Activated naive CD4-positive, alpha-beta T cell treated with anti-CD3 and anti-CD28 coated beads, Interleukin-2, amount 10 ng/mL, durations not matched to agents 7 days and 5 days (primary cell): ENCODE measurements at places on chromosomes 2 and 18.
A peak's percentile ranks its signal among the peaks of the same experiment; 100 is the strongest.

DNA sequence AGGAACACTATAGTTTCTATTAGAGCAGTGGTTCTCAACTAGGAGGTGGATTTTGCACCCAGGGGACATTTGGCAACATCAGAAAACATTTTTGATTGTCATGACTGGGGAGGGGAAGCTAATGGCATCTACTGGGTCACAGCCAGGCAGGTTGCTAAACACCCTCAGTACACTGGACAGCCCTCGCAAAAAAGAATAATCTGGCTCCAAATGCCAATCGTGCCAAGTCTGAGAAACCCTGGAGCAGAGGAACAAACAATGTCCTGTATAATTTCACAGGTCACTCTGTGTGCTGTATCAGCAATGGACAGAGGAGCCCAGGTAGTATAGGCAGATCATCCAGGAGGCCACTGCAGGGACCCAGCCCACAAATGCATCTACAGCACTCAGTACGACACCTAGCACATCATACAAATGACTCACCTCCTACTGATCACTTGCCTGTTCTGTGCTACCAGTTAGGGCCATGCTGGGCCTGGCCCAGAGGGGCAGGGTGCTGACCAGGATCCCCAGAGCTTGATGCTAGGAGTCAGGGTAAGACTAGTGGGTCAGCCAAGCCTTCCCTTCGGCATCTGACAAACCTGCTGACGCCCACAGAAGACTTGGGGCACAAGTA lies 37.6 kb downstream of the SFXN5 start:
- no peak for DNase-seq

DNA sequence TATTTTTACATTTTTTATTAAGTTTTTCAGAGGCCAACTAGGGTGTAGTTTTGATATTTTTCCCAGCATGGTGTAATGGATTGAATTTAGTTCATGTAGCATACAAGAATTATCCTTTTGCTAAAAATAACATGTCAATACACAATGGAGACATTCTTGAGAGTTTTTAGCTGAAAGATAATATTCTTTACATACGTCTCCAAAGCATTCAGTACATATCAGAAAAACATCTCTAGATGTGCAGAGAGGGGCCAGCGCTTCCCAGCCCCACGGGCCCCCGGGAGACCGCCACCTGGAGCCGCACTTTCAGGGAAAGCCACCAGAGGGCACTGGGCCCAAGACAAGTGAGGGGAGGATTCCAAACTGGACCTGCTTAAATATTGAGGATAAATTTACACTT lies 499.4 kb downstream of the GALR1 start:
- DNase-seq = no peak

GRCh38 chr2:55142518-55142917 lies 89.6 kb downstream of the CLHC1 start:
- DNase-seq = no peak

GRCh38 chr2:55056024-55056521 lies 5.8 kb upstream of the RTN4 start:
- no peak for DNase-seq

DNA sequence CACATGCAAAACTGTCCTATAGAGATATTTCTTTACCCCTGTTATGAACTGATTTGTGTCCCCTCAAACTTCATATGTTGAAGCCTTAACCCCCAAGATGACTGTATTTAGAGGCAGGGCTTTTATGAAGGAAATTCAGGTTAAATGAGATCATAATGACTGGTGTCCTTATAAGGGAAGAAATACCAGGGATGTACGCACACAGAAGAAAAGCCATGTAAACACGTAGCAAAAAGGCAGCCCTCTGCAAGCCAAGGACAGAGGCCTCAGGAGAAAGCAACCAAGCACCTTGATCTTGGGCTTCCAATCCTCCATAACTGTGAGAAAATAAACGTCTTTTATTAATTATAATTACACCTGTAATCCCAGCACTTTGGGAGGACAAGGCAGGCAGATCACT lies 101.3 kb upstream of the NDUFV2 start:
- no peak for DNase-seq

DNA sequence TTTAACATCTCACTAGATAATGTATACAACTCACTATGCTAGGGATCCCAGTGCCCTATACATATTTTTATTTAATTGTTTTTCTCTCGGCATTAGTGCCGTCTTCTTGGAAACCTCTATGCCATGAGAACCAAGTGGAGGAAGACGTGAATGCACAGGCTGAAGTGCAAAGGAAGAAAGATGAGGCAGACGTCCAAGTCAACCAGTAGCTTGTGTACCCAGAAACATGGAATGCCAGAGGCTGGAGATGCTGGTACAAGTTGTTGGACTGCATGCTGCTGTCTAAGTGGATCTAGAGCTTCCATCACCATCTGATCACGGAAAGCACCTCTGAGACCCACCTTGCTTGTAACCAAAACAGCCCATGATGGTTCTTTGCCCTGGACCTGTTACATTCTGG lies 12.5 kb upstream of the GEMIN6 start:
- DNase-seq = no peak

DNA sequence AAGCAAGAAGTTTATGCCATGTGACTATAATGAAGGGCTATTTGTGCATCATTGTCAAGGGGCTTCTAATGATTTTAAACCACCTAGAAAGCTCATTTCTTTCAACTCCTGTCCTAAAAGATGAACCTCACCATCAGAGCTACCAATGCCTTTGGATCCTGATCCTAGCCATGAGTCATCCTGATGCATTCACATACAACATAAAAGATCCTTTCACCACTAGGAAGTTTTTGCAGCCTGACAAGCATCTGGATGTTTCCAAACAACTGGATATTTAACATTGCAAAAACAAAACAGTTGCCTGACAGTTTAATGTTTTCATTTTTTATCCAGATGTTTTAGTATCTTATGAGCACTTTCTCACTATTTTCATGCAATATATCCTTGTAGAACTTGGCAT lies 425.3 kb downstream of the MBD2 start:
- no peak for DNase-seq

GRCh38 chr18:8034674-8035073 lies 467.6 kb downstream of the PTPRM start:
- no peak for DNase-seq

GRCh38 chr18:9506046-9506792 lies 30.9 kb downstream of the RALBP1 start:
- DNase-seq = no peak

DNA sequence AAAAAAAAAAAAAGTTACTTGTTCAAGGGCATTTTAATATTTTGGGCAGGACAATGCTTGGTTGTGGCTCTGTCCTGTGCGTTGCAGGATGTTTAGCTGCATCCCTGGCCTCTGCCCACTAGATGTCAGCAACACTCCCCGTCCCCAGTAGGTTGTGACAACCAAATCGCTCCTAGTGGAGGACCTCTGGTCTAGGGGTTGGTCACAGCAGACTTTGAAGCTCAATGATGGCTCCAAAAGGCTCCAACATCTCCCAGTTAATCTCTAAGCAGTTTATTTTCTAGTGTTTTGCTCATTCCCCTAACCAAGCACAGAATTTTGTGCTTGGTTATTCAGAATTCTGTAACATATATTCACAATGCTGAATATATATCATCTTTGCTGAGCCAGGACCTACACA lies 67.0 kb downstream of the CHRNA1 start:
- DNase-seq = peak; percentile 78

GRCh38 chr2:2452961-2453360 lies 121.9 kb upstream of the MYT1L start:
- DNase-seq = no peak

GRCh38 chr2:157433394-157433793 lies 10.5 kb downstream of the CYTIP start:
- no peak for DNase-seq

DNA sequence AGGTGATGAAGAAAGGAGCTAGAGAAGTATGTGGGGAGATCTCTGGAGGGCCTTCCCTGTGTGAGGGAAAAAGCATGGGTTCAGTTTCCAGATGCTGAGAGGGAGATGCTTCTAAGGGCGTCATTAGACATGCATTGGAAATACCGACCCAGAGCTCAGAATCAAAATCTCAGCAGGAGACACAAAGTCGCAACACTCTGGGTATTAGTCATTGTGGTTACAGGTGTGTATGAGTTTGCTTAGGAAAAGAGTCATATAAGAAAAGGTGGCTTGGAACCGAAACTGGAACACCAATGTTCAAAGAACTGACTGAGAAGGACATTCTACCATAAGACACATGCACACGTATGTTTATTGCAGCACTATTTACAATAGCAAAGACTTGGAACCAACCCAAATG lies 477.1 kb downstream of the FBXO15 start:
- no peak for DNase-seq

DNA sequence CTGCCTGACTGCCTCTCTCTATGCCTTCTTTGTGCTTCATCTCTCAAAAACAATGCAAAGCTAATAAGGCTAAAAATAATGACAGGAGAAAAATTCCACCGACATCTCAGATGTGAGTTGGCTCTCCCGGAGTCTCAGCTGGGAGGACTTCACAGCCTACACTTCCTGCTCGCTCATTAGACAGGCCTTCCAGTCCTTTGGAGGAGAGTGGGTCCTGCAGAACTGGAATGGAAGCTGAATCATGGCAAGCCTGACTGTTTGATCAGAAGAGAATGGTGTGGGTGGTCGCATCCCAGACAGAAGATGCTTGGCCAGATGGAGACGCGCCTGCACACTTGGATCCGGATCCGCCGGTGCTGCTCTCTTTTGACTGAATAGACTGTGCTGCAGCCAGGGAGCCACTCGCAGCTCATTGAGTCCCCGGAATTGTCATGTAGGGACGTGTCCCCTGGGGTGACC lies 49.7 kb downstream of the TRIB2 start:
- no peak for DNase-seq

GRCh38 chr2:9778012-9778411 lies 65.3 kb upstream of the TAF1B start:
- DNase-seq = no peak

DNA sequence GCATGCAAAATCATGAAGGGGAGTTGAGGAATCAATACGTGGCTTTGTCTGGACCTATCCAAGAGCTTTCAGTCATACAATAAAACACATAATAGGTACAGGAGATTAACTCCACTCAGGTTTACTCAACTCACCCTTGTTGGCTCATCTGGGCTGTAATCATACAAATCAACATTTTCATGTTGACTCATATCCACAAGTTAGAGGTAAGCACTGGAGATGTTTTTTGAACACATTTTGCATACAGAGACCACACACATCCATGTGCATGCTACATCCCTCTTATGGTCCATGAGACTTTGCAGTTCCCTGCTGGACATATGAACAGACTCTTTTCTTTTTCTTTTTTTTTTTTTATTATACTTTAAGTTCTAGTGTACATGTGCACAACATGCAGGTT lies 336.9 kb upstream of the PIK3C3 start:
- DNase-seq = no peak

GRCh38 chr18:62277045-62277444 lies 48.1 kb upstream of the TNFRSF11A start:
- DNase-seq = no peak

- DNase-seq = no peak
Observed at GRCh38 chr2:239883326-239884050, 141.7 kb downstream of the NDUFA10 start.

GRCh38 chr2:109126501-109126860 lies 2.5 kb upstream of the SH3RF3 start:
- no peak for DNase-seq

GRCh38 chr2:67881816-67882215 lies 181.0 kb downstream of the C1D start:
- DNase-seq = no peak

DNA sequence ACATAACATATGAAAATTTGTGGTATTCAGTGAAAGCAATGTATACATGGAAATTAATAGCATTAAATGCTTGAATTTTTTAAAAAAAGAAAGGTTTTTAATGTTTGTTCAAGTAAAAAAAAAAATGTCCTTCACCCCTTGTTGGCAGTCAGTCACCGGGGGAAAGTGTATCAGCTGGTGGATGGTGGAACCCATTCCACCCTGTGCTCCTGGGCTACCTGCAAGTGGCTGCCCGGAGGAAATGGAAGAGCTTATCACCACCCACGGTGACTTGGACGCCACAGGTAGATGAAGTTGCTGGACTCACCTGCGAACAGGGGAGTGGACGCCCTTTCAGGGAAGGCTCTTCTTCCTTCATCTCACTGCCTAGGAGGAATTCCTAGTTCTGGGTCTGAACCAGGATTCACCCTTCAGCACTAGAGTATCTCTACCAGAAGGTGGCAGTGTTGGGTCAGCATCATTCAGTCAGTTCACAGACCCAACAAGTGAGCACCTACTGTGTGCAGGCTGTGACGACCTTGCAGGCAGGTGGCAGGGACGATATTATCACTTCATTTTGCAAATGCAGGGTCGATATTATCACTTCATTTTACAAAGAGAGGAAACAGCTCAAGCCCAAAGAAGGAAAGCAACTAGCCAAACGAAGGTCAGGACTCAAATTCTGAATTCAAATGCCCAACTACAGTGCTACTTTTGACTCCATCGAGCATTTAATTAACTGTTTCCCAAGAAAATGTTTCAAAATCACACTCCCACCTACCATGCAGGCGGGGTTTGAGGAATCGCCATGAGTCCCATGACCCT lies 35.8 kb downstream of the CIB4 start:
- peak; percentile 57 for DNase-seq

- no peak for DNase-seq
Observed at GRCh38 chr2:61662990-61663389, 124.8 kb upstream of the XPO1 start.

GRCh38 chr18:58501066-58501896 lies 127.6 kb downstream of the ALPK2 start:
- DNase-seq = no peak

DNA sequence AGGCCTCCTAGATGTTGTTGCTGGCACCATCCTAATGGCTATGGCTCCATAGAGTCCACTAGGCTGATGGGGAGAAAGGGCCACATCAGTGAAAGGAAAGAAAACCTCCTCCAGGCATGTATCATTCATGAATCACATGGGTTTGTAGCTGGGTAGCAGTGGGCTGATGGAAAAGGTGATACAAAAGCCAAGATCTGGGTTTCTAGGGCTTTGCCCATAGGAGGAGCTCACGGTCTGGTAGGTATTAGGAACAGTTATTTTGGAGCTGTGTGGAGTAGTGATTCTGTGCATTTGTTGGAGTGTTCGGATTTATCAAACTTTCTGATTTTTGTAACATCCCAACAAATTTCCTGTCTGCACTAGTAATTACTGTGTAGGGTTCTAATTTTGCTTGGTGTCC lies 259.2 kb downstream of the SLC4A3 start:
- no peak for DNase-seq

- peak; percentile 94 for DNase-seq
Observed at GRCh38 chr2:42105330-42106256, 57.8 kb downstream of the PKDCC start.

- DNase-seq = no peak
Observed at GRCh38 chr2:165500816-165501215, 31.3 kb downstream of the CSRNP3 start.

- no peak for DNase-seq
Observed at GRCh38 chr2:199378948-199379650, 78.6 kb downstream of the SATB2 start.

- DNase-seq = no peak
Observed at GRCh38 chr18:31647127-31647753, 37.1 kb downstream of the B4GALT6 start.

DNA sequence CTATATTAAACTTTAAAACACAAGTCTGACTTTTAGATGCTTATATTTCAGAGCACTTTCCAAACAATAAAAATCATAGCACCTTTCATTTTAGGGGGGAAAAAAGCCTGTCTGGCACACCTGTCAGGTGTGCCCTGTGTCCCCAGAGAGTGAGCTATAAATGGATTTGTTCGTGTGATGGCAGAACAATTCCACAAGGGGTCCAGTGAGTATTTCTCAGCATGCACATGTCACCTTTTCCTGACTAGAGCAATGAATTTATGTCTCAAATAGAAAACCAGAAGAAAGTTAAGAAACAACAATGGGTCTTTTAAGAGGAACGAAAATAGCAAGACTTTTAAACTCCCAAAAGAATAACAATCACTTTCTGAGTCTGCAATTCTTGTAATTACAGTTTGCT lies 55.9 kb downstream of the ACVR1C start:
- DNase-seq = peak; percentile 26

GRCh38 chr18:23038712-23039111 lies 96.6 kb upstream of the CABLES1 start:
- DNase-seq = no peak
